ENCODE measurements at places on chromosomes 5 and 9. TPM values are rescaled to one million over a fixed set of nuclear protein-coding genes. Genes with fewer than 3 reads are reported as not detected.

Gene IRX2
- not detected for total RNA-seq

DNA sequence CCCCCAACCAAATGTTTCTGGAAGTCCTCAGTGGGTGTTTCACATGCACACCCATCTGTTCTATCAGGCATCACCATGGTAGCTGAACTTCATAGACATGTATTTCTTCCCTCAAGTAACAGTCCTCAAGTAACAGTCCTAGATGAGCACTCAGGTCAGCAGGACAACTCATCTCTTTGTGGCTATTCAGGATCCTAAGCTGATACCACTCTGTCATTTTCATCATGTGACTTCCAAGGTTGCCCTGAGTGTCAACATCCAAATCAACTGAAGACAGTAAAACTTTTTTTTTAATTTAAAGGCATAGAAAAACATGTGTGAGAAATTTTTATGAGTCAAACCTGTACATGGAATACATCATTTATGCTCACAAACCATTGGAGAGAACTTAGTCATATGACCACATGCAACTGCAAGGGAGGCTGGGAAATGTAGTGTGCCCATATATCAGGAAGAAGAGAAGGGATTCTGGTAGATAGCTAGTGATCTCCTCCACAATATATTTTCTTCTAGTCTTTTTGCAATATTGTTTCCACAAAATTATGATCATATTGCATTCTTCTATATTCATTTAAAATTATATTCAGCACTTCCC, 64.2 kb upstream of the FST start:
- H3K27me3 ChIP-seq: no peaks in the 10 kb centered on the region
- H3K4me1 ChIP-seq: peaks cover 21% of the 10 kb centered on the region
- no peak overlapping the region for H3K4me3 ChIP-seq
- no peak overlapping the region for H3K27ac ChIP-seq
- no peaks in the 10 kb centered on the region for H3K36me3 ChIP-seq
- no peak for DNase-seq

GRCh38 chr9:96509026-96509425, 59.1 kb downstream of the HABP4 start:
- no peak for DNase-seq
- no peak overlapping the region for H3K27ac ChIP-seq
- H3K4me3 ChIP-seq: no peak overlapping the region
- H3K4me1 ChIP-seq: no peaks in the 10 kb centered on the region

DNA sequence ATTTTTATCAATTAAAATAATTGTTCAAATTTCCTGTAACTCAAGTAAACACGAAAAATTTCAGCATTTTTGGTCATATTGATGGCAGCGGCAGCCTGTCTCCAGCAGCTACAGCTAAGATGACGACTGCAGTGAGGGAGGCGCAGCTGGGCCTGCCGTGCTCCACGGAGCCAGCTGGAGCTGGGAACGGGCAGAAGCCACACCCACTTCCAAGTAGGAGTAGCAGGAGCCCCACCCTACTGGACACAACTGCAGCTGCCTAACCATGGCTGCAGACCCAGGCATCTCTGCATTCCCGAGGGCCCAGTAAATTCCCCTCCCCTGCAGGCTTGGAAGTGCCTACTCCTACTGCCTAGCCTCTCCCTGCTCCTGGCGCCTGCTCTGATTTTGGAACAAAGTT, 2031.7 kb downstream of the EFNA5 start:
- H3K36me3 ChIP-seq: no peaks in the 10 kb centered on the region
- DNase-seq: no peak
- H3K27me3 ChIP-seq: no peaks in the 10 kb centered on the region
- no peak overlapping the region for H3K4me3 ChIP-seq
- H3K4me1 ChIP-seq: no peaks in the 10 kb centered on the region

DNA sequence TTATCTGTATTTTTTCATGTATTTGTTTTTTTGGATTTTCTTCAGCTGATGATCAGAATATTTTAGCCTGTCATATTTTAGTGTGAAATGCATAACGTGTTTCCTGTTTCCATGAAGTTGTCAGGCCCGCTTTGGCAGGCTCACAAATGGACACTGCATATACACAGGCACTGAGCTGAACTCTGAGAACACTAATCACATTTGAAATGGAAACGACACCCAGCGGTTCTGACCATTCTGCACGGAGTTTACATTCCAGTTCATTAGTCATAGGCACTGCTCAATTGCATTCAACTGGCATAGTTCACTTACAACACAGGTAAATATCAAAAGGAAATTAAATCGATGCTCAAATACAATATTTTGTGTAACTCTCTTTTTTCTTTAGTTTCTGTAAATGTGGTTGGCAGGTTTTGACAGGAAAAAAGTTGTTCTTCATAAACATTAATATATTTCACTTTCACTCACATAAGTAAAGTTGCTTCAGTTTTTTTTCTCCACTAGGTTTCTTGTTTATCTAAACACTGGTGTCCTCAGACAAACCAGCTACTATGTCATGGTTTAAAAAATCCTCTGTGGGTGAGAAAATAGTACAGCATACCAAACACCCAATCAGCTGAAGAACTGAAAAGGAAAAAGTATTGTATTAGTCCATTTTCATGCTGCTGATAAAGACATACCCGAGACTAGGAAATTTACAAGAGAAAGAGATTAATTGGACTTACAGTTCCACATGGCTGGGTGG, 559.0 kb upstream of the DAP start:
- H3K36me3 ChIP-seq: no peaks in the 10 kb centered on the region
- no peak overlapping the region for H3K27ac ChIP-seq
- no peak for DNase-seq
- H3K4me1 ChIP-seq: no peaks in the 10 kb centered on the region
- no peak overlapping the region for H3K4me3 ChIP-seq
